ENCODE measurements at places on chromosomes 6 and 20.

DNA sequence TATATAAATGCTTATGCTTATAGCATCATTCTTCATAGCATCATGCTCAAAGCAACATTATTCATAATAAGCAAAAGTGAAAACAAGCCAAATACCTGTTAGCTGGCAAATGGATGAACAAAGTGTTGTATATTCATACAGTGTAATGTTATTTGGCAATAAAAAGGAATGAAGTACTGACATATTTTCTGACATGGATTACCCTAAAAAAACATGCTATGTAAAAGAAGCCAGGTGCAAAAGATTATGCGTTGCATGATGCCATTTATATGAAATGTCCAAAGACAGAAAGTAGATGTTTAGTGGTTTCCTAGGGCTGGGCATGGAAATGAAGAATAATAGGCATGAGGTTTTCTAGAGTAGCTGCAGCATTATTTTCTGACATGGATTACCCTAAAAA lies 77.1 kb downstream of the GFRA4 start:
- no peak for DNase-seq

- peak; percentile 31 for DNase-seq
Measured at GRCh38 chr20:38601216-38602184, at the start of gene ARHGAP40. Gene ARHGAP40, plus strand, starts transcription at chr20:38601809.

- no peak for DNase-seq
Measured at GRCh38 chr6:137581019-137581707, 87.0 kb upstream of the OLIG3 start.

- DNase-seq: no peak
Measured at GRCh38 chr6:42349753-42350511, 101.8 kb downstream of the TRERF1 start.

DNA sequence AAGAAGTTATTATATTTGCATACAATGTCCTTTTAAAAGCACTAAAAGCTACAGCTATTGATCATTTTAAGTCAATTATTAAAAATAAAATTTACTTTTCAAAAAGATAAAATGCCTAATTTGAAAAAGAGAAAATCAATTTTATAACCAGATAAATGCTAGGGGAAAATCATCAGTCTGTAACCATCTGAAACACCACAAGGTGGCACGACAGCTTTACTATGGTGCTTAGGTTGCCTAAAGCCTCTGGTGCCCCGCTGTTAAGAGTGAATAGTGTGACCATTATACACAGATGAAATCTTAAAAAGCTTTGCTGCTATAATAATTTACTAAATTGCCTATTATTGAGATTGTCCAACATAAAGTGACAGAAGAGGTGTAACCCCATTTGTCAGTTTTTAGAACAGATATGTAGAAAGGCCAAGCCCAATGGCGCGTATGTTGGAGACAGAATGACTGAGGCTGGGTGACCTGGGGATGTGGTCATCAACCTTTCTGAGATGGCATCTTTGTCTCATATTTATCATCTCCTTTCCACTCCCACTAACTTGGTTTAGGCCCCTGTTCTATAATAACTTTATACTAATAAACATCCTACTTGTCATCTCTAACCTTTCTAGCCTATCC lies 100.8 kb downstream of the MOXD1 start:
- no peak for DNase-seq

- DNase-seq: no peak
Measured at GRCh38 chr6:150877928-150878327, 12.4 kb downstream of the MTHFD1L start.

- DNase-seq: no peak
Measured at GRCh38 chr20:22675341-22675740, 91.0 kb upstream of the FOXA2 start.

- no peak for DNase-seq
Measured at GRCh38 chr6:168255283-168255881, 64.2 kb downstream of the DACT2 start.

DNA sequence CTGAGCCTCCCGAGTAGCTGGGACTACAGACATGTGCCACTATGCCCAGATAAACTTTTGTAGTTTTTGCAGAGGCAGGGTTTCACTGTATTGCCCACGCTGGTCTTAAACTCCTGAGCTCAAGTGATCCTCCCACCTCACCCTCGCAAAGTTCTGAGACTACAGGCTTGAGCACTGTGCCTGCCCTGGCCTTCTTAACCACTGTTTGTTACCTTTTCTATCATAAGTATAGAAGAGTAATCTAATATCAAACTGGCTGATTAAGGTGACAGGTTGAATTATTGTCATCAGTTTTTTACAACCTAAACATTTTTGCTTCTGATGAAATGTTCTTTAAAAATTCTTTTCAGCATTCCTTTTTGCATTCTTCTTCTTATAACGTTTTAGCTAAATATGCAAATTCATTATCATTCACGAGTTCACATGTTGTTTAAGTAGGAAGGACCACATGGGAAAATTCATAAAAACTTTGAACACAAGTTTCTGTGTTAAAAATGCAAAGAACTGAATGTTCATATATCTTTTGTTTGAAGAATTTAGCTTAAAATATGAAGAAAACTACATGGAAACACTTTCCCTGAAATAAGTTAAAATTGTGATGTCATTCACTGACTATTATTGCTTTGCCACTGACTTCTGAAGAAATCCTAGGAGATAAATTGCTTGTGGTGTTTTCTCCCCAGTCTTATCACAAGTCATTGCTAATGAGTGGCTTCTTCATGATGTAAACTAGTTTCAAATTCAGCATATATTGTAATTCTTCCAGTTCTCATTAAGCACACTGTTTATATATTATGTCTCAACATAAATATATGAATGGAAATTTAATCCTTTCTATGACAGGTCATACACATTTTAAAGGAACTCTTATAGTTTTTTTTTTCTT lies 106.7 kb downstream of the ADGRB3 start:
- no peak for DNase-seq

GRCh38 chr6:151911401-151911800 lies 103.9 kb downstream of the ESR1 start:
- no peak for DNase-seq

GRCh38 chr20:38604873-38605303 lies 3.3 kb downstream of the ARHGAP40 start:
- no peak for DNase-seq

DNA sequence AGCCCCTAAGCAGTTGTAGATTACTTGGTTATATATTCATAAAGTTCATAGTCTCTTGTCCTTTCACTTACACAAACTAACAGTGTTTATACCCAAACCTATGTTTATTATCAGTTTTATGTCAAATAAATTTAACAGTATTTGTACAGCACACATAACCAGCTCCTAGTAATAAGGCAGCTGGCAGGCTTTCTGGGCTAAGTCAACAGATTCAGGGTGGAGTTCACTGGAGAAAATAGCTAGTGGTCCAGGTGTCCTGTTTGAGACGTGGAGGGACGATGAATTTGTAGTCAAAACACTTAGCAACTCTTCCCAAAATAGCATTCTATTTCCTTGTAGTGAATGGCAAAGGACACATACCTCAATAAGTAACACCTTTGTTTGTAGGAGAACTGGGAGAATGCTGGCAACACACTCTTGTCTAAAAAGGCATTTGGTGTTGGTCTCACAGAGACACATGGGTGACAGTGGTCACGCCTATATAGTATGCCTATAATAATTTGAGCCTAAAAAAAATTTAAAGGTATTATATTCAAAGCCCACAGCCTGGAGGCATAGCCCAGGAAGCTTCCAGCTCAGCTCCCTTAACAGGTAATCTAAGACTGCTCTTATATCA lies 156.4 kb upstream of the CARMIL1 start:
- DNase-seq: no peak

GRCh38 chr6:35147026-35147425 lies 5.9 kb upstream of the TCP11 start:
- no peak for DNase-seq

DNA sequence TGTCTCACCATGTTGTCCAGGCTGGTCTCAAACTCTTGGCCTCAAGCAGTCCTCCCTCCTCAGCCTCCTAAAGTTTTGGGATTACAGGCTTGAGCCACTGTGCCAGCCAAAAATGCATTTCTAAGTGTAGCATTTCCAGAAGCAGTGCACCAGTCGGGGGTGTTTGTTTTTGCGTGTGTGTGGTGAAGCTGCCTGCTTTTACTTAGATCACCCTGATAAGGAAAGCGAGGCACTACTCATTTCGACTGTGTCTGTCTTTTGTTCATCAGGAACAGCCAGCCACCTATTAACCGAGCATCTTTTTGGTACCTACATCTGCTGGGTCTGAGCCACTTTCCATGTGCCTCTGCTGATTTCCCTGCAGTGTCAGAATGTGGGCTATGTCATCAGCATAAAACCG lies 18.7 kb downstream of the SIRT5 start:
- no peak for DNase-seq

- DNase-seq: no peak
Measured at GRCh38 chr20:12371990-12372389, 454.3 kb downstream of the BTBD3 start.

DNA sequence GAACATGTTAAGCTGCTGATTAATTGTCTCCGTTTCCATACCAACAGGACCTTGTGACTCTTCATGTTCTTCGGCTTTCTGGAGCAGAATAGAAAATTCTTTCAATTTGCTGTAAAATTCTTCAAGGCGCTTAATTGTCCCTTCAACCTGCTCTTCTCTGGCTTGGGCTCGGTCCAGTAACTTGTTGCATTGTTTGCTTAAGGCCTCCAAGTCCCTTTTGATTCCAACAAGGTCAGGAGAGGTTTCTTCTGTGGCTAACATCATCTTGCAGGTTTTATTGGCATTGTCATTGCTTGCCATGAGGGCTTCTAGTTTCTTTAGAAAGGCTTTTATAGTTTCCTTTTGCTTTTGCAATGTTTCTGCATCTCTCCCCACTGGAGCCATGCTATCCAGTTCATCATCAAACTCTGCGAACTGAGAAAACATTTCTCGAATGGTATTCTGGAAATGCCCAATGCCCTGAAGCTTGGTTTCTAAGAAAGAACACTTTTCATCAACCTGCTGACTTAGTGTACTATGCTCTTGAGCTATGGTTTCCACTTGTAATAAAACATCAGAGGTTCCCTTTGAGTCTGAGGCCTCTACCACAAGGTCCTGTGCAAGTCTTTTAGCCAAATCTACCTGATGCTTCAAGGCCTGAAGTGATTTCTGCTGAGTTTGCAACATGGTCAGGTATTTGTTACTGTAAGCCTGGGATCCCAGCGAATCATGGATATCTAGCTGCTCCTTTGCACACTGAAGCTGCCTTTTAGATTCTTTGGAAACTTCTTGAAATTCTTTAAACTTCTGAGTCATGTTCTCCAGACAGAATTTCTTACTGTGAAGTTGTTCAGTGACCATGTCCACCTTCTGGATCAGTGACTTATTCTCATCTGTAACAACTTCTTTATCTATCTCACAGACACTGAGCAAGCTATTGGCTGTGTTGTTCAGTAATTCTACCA lies 90.2 kb downstream of the DST start:
- no peak for DNase-seq

GRCh38 chr20:44692932-44693480 lies 22.2 kb upstream of the CCN5 start:
- DNase-seq: no peak

- no peak for DNase-seq
Measured at GRCh38 chr6:155882527-155883333, 427.1 kb upstream of the NOX3 start.

GRCh38 chr20:18144541-18145099 lies 7.0 kb downstream of the KAT14 start:
- DNase-seq: no peak

DNA sequence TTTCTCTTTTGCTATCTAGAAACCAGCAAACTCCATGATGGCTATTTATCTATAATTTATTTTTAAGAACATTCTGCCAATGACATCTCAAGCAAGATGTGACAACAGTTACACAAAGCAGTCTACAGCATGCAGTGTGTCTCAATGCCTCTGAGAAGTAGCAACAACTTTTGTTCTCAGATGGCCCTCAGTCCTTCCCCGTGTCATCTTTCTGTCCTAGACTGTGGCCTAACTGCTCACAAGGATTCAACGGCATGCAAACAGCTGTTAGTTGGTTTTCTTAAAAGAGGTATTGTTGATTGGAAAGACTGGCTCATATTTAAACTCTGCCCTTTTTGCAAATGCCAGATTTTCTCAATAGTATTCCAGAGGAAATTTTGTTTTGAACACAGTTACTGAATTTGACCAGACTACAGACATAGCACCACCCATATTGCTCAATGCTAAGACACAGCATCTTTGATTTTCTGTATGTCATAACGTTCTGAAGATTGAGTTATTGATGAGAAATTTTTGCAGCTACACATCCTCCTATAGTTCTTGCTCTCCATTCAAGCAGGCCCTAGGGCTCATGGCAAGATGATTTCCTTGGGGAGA lies 26.1 kb upstream of the F13A1 start:
- no peak for DNase-seq

GRCh38 chr6:168050225-168050880 lies 28.7 kb downstream of the FRMD1 start:
- no peak for DNase-seq

DNA sequence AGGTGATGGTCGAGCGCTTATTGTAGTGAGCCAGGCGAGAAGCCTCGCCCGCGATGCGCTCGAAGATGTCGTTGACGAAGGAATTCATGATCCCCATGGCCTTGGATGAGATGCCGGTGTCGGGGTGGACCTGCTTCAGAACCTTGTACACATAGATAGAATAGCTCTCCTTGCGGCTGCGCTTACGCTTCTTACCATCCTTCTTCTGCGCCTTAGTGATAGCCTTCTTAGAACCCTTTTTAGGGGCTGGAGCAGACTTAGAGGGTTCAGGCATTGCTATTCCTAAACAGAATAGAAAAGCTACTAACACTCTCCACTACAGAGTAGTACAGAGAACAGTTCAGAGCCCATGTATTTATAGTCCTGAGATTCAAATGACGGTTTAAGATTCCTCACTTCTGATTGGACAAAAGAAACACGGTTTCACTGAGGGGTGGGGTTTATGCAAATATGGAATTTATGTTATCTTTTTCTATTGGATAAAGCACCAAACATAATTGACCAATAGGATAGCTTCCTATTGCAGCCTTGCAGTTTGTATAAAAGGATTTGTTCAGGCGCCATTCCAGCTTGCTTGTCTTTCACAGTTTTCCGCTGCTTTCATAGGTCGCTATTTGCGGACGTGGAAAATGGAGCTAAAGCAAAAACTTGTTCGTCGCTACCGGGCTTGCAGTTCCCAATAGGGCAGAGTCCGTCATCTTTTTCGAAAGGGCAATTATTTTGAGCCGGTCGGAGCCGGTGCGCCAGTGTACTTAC lies 43.7 kb upstream of the HFE start:
- peak; percentile 74 for DNase-seq

GRCh38 chr20:53247468-53248103 lies 275.4 kb downstream of the TSHZ2 start:
- DNase-seq: peak; percentile 4

- DNase-seq: no peak
Measured at GRCh38 chr6:116059713-116060571, 749 bp downstream of the FRK start.

GRCh38 chr6:169160855-169161560 lies 92.6 kb downstream of the THBS2 start:
- DNase-seq: no peak

Measured in stimulated activated CD4-positive, alpha-beta T cell treated with anti-CD3 and anti-CD28 coated beads, Interleukin-1b, Interleukin-23, amount 100 ng/mL, for 48 hours (primary cell).